ENCODE measurements at places on chromosomes 12 and 14.
A peak's percentile ranks its signal among the peaks of the same experiment; 100 is the strongest.

DNA sequence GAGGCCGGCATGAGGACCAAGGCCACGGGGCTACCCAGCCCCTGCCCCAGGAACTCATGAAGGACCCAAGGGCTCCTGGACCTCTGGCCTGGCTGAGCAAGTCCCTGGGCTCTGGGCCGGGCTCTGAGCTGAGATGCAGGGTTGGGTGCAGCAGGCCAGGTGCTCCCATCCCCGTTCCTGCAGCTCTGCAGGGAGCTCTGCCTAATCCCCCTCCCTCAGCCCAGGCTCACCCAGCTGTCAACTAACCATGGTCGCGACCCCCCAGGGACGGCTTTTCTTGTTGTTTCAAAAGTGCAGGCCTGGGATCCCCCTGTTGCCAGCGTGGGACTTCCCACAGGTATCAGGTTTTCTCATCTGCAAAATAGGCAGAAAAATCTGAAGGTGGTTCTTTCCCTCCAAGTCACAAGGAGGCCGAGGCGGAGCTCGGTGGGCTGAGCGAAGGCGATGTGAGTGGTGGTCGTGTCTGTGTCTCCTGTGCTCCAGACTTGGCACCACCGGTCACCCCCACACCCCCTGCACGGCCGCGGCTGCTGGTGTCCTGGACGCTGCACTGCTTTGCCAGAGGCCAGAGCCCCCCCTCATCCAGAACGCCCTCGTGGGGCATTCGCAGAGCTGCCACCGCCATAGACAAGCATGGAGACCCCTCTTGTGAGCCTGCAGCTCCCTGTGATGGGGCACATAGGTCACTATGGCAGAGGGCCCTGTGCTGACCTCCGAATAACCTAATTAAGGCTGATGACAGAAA is 22.5 kb upstream of the GALNT9 start:
- DNase-seq, result no peak

DNA sequence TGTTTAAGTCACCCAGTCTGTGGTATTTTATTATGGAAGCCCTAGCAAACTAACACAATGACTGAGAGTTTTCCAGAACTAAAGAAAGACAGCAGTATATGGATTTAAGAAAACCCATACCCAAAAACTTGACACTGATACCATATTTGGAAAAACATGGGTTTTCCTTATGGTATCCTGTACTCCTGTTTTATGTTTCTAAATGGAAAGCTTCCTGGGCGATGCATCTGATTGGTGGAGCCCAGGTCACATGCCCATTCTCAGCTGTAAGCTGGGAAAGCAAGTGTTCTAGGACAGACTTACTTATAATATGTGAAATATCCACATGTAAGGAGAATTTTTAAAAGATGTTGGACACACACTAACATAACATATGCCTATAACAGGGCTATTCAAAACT is 4.5 kb upstream of the RNASE4 start:
- peak; percentile 37 for DNase-seq

GRCh38 chr14:74368026-74368425 is 19.8 kb downstream of the VRTN start:
- DNase-seq, result no peak

- DNase-seq, result peak; percentile 52
Observed at GRCh38 chr14:39491134-39491571, 58.9 kb upstream of the FBXO33 start.

DNA sequence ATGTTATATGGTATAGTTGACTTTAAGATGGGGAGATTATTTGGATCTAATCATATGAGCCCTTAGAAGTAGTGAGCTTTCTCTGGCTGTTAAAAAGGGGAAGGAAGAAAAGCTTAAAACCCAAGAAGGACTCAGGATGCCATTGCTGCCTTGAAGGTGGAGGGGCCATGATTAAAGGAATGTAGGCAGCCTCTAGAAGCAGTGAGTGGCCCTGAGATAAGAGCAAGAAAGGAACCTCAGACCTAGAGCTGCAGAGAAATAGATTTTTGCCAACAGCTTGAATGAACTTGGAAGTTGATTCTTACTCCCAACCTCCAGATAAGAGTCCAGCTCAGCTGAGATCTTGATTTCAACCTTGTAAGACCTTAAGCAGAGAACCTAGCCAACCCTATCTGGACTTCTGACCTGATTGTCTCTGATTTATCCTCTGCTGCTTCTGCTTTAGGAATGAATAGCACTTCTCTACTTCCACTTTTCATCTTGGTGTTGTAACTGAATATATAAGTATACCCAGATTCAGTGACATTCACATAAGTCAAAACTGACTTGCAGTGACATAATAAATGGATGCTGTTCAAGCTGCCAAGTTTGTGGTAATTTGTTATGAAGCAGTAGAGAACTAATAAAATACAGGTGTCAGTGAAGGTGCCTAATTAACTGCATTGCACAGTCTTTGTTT is 33.5 kb downstream of the RAD51B start:
- DNase-seq, result no peak

DNA sequence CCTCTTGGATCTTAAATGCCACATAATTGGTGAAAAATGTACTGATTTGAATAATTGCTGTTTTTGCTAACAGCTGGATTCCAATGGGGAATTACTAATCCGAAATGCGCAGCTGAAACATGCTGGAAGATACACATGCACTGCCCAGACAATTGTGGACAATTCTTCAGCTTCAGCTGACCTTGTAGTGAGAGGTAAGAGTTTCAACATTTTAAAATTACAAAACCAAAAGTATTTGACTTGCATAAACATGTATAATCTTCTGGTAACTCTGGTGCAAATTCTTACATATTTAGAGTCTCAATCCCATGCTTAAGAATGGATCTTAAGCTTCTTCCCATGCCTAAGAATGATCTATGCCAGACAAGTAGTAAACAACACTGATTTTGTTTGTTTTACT is 229.1 kb upstream of the PDZRN4 start:
- DNase-seq, result peak; percentile 86

DNA sequence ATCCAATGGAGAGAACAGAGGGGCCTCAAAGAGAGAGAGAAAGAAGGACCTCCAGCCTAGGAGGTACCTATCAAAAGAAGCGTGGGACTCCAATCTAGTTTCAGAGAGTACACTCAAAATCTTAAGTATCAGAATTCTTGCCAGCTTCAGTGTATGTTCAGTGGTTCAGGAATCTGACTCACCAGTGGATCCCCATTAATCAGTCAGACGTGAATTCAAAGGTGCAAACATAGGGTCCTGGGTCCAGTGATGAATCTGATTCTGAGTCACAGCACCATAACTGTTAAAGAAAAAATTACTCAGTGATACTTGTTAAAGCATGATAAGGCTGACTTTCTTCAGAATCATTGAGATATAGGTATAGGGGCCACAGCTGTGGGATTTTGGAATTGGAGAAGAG is 33.2 kb downstream of the ETNK1 start:
- peak; percentile 92 for DNase-seq

DNA sequence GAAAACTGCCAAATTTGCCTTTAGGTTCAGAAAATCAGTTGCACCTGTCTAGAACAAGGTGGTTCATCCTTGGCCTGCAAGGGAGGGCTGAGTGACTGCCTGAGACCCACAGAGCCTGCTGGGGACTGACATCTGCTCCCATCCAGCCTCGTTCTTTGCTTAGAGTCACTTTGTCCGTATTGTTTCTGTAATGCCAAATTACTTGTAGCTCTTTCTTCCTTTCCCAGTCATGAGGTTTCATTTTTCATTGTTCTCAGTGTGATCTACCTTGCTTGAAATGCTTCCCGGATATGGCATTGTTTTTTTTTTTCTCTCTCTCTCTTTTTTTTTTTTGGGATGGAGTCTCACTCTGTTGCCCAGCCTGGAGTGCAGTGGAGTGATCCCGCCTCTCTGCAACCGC is 21.3 kb downstream of the TSPAN9 start:
- DNase-seq, result no peak

DNA sequence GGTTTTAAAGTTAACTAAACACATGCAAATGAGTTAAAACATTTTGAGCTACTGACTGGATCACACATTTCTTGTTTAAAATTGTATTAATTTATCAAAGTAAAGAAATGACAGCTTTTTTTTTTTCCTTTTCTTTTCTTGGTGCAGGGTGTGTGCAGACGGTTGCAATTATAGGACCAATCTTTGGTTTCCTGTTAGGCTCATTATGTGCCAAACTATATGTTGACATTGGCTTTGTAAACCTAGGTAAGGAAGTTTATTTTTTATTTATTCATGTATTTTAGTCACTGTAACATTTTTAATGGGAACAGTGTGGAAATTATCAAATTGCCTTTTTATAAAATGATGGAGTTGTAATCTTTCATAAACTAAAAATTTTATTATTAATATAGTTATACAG is 21.9 kb downstream of the SLCO1C1 start:
- no peak for DNase-seq

GRCh38 chr12:96571101-96571862 is 81.9 kb downstream of the CFAP54 start:
- DNase-seq, result no peak

GRCh38 chr12:11822081-11822834 is 172.8 kb downstream of the ETV6 start:
- DNase-seq, result peak; percentile 87

GRCh38 chr14:26175658-26176057 is 422.2 kb downstream of the NOVA1 start:
- DNase-seq, result no peak

DNA sequence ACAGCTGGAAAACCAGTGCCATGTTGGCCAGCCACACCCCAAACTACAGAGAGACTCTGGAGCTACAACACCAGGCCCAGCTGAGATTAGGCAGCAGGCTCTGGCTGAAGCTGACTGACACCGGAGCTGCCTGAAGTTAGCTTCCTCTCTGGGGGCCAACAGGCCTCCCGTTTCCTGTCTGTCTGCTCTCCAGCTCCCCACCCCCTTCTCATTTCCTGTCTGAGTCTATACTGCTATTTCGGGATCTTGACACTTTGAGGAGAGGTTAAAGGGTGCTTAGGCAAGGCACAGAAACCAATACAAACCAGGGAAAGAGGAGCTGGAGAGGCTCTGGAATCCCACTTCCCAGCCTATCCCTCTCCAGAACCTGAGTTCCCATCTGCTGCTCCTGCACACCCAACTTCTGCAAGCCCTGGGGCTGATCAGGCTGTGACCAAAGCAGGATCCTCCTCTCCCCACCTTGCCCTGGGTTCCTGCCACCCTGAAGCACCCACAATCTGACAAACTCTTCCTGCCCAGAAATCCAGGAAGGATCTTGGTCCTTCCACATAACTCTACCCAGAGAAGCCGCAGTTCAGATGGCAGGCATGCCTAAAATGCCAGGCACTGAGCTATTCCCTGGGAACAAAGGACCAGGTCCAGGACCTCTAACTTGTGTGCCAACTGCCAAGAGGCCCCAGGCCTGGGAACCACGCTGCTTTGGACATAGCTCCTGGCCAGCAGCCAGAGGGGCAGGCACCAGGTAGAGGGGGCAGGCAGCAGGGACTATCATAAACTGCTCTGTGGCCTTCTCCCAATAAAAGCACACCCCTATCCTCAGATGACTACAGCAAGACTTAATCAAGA is 39.9 kb downstream of the PRPF40B start:
- DNase-seq, result peak; percentile 86

DNA sequence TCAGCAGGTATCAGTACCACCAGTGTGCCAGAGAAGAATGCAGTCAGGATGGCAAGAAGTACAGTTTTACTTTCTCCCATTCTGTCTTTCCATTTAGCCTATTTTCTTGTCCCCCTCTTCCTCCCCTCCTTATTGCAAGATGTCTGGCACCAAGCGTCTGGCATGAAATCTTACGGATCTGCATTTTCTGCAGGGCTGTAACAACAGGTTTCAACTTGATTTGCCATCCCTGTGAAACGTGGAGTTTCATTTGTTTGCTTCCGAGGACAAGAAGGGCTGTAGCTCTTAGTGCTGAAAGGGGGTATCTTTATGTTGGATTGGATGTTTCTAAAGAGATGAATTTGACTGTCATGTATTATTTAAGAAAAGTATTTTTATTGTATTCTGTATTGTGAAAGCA is 1110.6 kb downstream of the BCL11B start:
- DNase-seq, result no peak

GRCh38 chr12:123996581-123996980 is 23.6 kb downstream of the ZNF664 start:
- DNase-seq, result no peak

- no peak for DNase-seq
Observed at GRCh38 chr12:85956081-85956480, 82.0 kb downstream of the NTS start.

DNA sequence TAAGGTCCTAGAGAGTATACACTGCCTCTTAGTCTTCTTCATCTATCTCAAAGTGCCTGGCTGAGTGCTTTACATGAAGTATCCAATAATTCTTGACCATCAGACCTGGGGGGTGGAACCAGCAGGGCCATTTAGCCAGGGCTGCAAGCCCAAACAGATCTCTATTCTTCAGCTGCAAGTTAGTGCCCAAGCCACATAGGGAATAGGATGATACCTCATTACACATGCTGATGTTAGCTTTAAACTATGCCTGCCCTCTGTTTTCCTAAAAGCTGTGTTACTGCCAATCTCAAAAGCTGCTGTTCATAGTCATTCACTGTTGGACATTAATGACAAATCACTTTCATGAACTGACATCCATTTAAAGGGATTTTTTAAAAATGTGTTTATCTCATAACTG is 16.7 kb upstream of the IFNG start:
- DNase-seq, result no peak

DNA sequence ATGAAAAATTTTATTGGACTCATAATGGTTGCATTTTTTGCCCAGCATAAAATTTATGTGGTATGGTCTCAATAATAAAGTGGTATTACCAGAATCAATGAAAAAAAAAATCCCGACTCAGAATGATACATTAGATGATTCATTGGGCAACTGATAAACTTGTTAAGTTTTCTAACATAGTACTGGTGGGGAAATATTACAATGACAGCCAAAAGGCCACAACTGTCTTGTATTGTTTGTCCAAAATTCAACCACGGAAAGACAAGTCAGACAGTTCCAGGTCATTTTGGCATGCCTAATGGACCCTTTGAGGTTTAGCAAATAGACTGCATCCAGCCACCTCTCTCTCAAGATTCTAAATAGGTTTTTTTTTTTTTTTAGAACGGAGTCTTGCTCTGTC is 70.5 kb upstream of the TRIM9 start:
- no peak for DNase-seq
